Activated CD4-positive, alpha-beta T cell treated with anti-CD3 and anti-CD28 coated beads, Interleukin-2, amount 10 ng/mL, durations not matched to agents 7 days and 5 days (primary cell): ENCODE measurements at places on chromosomes 6 and 20.

DNA sequence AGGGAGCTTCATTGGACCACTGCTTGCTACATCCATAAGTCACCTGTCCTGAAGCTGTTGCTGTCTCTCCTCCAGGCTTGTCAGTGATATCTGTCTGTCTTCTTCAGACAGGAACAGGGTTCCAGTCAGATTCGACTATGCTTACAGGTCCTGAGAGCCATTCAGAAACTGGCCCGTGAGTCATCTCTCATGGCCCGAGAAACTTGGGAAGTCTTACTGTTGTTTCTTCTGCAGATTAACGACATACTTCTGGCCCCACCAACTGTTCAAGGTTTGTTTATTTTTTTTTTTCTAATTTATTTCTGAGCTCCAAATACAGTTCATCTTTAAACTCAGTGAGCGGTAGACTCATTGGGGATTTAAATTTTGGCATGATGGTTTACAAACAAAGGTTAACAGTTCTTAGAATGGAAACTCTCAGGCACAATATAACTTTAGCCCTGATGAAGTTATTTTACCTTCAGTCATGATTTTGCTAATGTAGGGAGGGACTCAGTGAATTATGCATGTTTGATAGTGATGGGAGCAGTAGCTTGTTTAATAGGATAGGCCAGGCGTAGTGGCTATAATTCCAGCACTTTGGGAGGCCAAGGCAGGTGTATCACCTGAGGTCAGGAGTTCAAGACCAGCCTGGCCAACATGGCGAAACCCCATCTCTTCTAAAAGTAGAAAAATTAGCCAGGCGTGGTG is 24.7 kb downstream of the RALGAPB start:
- H3K27me3 ChIP-seq, result no peaks in the 10 kb centered on the region
- no peaks in the 10 kb centered on the region for H3K4me1 ChIP-seq
- H3K27ac ChIP-seq, result no peak overlapping the region
- H3K36me3 ChIP-seq, result peaks cover 42% of the 10 kb centered on the region
- no peak for DNase-seq
- H3K4me3 ChIP-seq, result no peak overlapping the region

DNA sequence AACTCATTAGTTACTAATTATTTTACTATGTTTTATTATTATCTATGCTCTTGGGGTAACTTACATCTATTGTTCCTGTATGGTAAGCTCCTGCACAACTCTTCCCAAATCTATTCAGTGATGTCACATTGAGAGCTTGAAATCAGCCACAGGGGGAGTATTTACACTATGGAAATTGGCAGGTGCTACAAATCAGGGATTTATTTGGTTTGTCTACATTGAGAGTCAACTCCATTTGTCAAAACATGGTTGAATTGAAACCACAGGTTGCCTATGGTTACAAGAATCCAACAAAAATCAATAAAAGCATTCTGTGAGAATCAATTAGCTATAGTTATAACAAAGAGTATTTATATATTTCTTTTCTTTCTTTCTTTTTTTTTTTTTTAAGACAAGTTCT is 3.9 kb upstream of the FITM2 start:
- no peak for DNase-seq
- H3K27ac ChIP-seq, result no peak overlapping the region
- H3K36me3 ChIP-seq, result no peaks in the 10 kb centered on the region
- peaks cover 8% of the 10 kb centered on the region for H3K27me3 ChIP-seq
- H3K4me3 ChIP-seq, result no peak overlapping the region

DNA sequence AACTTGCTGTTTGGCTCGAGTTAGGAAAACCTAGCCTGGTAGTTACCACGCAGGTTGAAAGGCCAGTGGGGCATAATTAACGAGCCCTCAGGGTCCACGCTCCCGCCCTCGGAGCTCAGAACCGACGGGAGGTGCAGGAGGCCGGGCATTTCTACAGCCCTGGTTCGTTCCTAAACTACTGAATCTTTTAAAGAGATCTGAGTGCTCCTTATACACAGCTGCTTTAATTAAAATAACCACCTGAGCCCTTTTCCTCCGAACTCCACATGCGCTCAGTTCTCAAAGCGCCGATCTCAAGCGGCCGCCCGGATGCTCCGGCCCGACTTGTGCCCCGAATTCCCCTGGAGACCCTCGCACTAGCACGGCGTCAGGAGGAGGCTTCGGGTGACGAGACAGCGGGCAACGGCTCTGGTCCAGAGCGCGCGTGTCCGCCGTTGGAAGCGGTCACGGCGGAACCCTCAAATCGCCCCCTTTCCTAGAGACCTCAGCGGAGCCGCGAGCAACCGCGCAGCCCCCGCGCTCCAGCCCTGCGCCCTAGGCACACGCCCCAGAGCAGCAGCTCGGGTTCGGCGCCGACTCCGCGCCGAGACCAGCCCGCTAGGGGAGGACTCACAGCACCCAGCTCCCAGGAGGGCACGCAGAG is 397 bp downstream of the WDR27 start:
- peak overlapping the region; percentile 87 for H3K4me3 ChIP-seq
- peaks cover 48% of the 10 kb centered on the region for H3K4me1 ChIP-seq
- no peaks in the 10 kb centered on the region for H3K27me3 ChIP-seq
- H3K36me3 ChIP-seq, result peaks cover 20% of the 10 kb centered on the region

DNA sequence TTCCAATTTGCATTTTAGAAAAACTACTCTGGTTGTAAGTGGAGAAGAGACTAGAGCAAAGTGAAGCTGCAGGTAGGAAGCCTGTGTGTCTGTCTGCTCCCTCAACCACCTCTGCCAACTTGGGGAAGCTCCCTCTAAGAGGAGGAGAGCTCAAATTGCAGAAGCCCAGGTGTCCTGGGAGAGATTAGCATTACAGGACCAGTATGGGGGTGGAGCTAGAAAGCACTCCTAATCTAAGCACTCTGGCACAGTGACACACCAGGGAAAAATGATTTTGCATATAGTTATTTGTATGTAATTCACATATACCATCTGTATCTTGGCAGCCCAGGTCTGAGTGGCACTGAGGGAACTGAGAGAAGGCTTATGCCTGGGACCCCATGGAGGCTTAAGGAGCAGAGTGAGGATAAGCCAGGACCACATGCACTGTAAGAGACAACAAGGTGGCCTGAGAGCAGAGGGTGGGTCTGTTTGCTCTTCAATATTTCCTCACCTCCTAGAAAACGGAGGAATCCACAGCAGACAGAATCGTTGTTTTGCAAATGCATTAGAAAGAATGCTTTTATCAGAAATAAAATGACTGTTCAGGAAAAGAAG is 13.6 kb downstream of the GSTA2 start:
- H3K4me3 ChIP-seq, result no peak overlapping the region
- H3K27me3 ChIP-seq, result peaks cover 2% of the 10 kb centered on the region
- H3K4me1 ChIP-seq, result no peaks in the 10 kb centered on the region
- H3K27ac ChIP-seq, result no peak overlapping the region

DNA sequence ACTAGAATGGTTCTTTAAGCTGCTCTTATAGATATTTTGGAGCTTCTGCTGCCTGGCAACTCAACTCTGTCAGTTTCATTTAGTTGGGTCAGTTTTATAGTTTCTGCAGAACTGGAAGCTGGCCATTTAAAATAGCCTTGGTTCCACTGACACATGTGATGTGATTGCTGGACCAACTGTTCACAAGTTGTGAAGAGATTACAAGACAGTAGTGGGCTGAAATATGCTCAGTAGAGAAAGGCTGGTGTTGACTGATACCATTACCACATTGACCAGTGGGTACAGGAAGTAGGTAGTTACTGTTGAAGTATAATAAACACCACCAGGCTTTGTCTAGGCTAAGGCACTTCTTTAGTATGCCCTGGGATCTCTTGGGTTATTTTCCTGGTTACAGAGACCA is 39.0 kb downstream of the BCKDHB start:
- H3K4me1 ChIP-seq, result no peaks in the 10 kb centered on the region
- no peak overlapping the region for H3K4me3 ChIP-seq
- DNase-seq, result no peak
- H3K27me3 ChIP-seq, result no peaks in the 10 kb centered on the region

DNA sequence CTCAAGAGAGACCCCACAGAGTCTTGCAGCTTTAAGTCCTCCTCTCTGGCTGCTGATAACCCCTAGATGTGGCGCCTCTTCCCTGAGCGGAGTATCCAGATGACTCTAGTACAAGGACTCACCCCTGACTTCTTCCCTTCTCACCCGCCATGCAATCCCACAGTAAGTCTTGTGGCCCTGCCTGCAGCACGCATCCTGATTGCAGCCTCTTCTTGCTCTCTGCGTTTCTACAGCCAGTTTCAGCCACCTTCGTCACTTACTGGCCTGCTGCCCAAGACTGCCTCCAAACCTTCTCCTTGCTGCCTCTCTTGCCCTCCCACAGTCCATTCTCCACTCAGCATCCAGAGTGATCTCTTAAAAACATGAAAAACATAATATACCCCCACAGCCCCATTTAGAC is 2.4 kb upstream of the RPP40 start:
- no peak overlapping the region for H3K4me3 ChIP-seq
- no peak overlapping the region for H3K27ac ChIP-seq
- DNase-seq, result no peak
- H3K4me1 ChIP-seq, result peaks cover 21% of the 10 kb centered on the region

- H3K36me3 ChIP-seq, result peaks cover 18% of the 10 kb centered on the region
- no peaks in the 10 kb centered on the region for H3K27me3 ChIP-seq
- H3K4me1 ChIP-seq, result peaks cover 14% of the 10 kb centered on the region
- H3K4me3 ChIP-seq, result no peak overlapping the region
- H3K27ac ChIP-seq, result no peak overlapping the region
- no peak for DNase-seq
These were observed 8.8 kb downstream of the RSPH3 start for GRCh38 chr6:158991017-158991723.

DNA sequence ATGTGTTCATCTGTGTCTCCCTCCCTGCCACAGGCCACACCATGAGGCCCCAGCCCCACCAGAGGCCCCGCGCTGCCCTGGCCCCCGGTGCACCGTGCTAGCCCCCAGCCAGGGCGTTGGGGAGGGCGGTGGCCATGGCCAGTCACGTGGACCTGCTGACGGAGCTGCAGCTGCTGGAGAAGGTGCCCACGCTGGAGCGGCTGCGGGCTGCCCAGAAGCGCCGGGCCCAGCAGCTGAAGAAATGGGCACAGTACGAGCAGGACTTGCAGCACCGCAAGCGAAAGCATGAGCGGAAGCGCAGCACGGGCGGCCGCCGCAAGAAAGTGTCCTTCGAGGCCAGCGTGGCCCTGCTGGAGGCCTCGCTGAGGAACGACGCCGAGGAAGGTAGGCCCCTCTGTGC is 30.3 kb downstream of the PPP1R16B start:
- no peak overlapping the region for H3K27ac ChIP-seq
- H3K4me1 ChIP-seq, result peaks cover 67% of the 10 kb centered on the region
- no peak for DNase-seq
- peaks cover 57% of the 10 kb centered on the region for H3K36me3 ChIP-seq
- no peak overlapping the region for H3K4me3 ChIP-seq

GRCh38 chr20:7608250-7608649 is 332.0 kb downstream of the HAO1 start:
- H3K4me3 ChIP-seq, result no peak overlapping the region
- H3K36me3 ChIP-seq, result no peaks in the 10 kb centered on the region
- H3K4me1 ChIP-seq, result no peaks in the 10 kb centered on the region
- no peak overlapping the region for H3K27ac ChIP-seq
- no peaks in the 10 kb centered on the region for H3K27me3 ChIP-seq
- DNase-seq, result no peak

DNA sequence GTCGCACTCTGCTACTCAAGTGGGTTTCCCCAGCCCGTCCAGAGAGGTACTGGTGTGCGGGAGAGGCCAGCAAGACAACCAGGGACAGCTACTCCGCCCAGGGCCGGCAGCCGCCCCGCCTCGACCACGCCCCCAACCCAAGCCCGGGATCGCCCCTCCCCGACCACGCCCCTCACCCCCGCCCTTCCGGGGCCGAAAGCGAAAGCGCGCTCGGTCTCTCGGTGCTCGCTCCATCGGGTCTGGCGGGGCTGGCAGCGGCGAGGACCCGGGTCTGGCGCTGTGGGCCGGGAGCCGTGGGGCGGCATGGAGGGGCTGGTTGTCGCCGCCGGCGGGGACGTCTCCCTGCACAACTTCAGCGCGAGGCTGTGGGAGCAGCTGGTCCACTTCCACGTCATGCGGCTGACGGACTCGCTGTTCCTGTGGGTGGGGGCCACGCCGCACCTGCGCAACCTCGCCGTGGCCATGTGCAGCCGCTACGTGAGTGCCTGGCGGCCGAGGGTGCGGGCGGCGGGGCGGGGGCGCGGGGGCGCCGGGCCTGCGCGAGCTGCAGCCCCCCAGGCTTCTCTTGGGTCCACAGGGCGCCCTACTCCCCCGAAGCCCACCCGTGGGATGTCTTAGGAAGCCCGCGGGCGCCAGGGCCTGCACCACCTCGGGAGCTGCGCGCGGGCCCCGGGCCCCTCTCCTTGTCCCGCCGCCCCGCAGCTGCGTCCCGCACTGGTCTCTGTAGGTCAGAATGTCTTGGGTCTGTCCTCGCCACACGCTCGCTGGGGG is at the start of gene PSMG4:
Gene PSMG4 (plus strand): TSS at position 228 of the 771 bp plus-strand sequence. CDS start 76 bp downstream, at position 304.
- peaks cover 39% of the 10 kb centered on the region for H3K4me1 ChIP-seq
- DNase-seq, result peak; percentile 93
- peak within 1 kb of the TSS; percentile 94 for H3K27ac ChIP-seq
- H3K27me3 ChIP-seq, result peaks cover 20% of the 10 kb centered on the region
- peaks cover 17% of the 10 kb centered on the region for H3K36me3 ChIP-seq
- H3K4me3 ChIP-seq, result peak within 1 kb of the TSS; percentile 88

- no peak overlapping the region for H3K27ac ChIP-seq
- no peak for DNase-seq
- H3K27me3 ChIP-seq, result no peaks in the 10 kb centered on the region
- no peak overlapping the region for H3K4me3 ChIP-seq
These were observed 162.9 kb downstream of the QKI start for GRCh38 chr6:163577404-163577803.

DNA sequence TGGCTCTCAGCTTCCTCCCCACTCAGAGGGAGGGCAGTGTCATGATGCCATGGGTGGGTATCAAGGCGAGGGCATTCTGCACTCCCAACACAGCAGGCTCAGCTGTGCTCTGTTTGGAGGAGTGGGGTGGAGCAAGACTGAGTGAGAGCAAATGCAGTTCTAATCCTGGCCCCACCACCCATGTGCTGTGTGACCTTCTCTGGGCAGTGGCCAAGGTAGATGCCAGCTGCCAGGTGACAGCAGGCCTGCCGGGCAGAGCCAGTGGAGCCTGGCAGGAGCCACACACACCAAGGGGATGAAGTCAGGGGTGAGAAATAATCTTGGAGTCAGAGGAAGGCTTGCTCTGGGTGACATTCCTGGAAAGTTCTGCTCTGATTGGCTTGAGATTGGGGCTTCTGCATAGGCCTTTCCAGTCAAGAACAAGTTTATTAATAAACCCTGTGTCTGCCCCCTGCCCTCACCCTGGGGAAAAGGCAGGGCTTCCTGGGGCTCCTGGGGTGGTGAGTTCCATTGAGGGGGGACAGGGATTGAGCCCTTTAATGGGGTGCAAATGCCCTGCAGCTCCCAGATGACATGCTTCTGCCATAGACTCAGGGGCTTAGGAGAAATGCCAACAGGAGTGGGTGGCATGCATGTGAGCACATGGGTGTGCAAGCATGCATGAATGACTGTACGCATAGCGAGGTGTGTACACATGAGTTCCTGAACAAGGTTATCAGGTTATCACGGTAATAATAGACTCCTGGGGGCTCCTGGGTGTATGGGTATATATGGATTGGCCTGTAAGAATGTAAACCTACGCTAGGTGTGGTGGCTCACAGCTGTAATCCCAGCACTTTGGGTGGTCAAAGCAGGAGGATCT is 134.2 kb downstream of the MRPL14 start:
- no peaks in the 10 kb centered on the region for H3K4me1 ChIP-seq
- no peak for DNase-seq
- H3K36me3 ChIP-seq, result no peaks in the 10 kb centered on the region
- H3K27me3 ChIP-seq, result no peaks in the 10 kb centered on the region
- H3K4me3 ChIP-seq, result no peak overlapping the region
